ENCODE measurements at places on chromosomes 5 and 9.

DNA sequence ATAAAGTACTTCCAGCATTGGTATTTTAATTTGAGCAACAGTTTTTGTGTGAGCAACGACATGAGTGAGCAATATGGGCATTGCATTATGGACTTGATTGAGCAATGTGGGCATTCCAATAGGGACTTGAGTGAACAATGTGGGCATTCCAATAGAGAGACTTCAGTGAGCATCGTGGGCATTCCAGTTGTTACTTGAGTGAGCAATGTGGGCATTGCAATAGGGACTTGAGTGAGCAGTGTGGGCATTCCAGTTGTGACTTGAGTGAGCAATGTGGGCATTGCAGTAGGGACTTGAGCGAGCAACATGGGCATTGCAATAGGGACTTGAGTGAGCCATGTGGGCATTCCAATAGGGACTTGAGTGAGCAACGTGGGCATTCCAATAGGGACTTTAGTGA lies 52.2 kb downstream of the ZCCHC7 start:
- no peak for DNase-seq

DNA sequence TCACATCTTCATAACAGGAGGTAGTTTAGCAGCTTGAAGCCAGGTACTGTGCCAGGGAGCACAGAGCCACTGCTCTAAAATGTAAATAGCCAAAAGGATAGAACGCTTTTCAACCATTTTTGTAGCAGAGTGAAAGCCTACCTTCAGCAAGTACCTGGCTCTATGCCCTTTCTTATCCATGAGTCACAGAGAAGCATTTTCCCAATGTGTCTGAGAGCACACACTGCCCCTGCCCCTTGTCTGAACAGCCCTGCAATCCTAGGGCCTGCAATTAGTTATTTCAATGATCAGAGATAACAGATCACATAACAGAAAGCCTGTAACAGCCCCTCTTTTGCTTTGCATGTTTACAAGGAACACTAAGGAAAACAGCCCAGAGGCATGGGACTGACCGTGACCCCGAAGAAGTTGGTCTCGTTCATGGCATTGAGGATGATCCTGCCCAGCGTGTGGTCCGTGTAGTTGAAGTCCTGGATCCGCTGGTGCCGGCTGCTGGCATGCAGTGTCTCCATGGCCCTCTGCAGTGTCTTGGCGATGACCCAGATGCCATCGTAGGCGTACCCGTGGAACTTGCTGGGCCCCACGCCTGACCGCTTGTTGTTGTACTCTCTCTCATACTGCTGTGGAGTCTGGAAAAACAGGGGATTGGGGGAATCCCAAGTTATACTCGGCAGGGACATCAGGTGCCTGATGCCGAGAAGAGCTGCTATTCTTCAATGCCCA lies 198.3 kb upstream of the TBC1D2 start:
- DNase-seq: no peak

- no peak for DNase-seq
These were observed 65.5 kb upstream of the SMIM23 start for GRCh38 chr5:171720086-171720485.

- no peak for DNase-seq
These were observed 356.9 kb downstream of the SEMA5A start for GRCh38 chr5:9188956-9189355.

DNA sequence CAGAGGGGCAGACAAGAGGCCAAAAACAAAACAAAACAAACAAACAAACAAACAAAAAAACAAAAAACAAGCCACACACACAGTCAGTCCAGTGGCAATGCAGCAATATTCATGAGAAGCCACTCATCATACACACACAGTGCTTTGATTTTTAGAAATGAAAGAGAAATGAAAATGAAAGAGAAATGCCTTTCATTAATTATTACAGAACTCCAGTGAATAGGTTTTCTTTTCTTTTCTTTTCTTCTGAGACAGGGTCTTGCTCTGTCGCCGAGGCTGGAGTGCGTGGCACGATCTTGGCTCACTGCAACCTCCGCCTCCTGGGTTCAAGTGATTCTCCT lies 36.9 kb downstream of the SPRY4 start:
- DNase-seq: no peak

GRCh38 chr9:132825430-132825829 lies 52.7 kb downstream of the AK8 start:
- no peak for DNase-seq

DNA sequence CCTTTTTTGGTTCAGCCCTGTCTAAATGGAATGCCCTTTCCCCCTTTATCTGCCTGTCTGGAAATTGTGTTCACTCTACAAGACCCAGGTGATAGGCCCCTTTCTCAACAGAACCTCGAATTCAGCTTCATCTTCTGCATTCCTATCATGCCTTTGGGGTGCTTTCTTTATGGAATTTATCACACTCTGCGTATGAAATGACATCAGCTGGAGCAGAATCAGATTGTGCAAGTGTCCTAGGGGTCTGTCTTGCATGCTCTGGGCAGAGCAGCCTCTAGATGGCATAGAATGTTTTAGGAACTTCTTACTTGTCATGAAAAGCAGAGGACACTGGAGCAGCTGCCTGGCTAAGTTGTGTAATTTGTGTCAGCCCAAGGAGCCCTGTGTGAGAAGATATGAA lies 84.9 kb downstream of the ISL1 start:
- no peak for DNase-seq

DNA sequence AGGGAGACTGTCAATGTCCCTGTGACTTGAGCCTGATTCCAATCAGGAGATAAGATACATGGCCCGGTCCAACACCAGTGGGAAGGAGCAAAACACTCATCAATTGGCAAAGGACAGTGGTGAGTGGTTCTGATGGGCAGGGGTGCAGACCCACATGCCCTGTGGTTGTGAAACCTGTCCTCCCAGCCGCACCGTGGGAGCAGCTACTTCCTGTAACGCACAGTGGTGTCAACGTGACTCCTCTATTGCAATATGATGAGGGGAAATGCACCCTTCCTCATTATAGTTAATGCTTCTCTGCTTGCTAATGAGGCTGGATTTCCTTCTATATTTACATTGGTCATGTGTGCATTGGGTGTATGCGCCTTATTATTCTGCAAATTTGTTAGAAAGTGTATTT lies 223.0 kb downstream of the IRX1 start:
- DNase-seq: no peak

DNA sequence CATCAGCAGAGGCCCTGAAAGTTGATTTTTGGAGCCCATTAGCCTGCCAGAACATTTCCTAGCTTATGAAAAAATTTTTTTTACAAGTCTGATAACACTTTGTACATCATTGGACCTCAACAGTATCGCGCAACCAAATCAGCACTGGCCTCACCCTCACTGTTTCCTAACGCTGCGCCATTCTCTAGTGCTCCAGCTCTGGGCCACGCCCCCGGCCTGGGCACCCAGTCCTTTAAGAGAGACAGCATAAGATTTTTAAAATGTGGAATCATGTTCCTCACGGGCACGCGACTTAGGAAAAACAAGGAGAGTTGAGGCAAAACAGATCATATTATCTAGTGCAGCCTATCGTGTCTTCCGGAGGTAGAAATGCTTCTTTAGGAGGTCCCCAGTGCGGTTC lies 114.5 kb downstream of the BOD1 start:
- no peak for DNase-seq

DNA sequence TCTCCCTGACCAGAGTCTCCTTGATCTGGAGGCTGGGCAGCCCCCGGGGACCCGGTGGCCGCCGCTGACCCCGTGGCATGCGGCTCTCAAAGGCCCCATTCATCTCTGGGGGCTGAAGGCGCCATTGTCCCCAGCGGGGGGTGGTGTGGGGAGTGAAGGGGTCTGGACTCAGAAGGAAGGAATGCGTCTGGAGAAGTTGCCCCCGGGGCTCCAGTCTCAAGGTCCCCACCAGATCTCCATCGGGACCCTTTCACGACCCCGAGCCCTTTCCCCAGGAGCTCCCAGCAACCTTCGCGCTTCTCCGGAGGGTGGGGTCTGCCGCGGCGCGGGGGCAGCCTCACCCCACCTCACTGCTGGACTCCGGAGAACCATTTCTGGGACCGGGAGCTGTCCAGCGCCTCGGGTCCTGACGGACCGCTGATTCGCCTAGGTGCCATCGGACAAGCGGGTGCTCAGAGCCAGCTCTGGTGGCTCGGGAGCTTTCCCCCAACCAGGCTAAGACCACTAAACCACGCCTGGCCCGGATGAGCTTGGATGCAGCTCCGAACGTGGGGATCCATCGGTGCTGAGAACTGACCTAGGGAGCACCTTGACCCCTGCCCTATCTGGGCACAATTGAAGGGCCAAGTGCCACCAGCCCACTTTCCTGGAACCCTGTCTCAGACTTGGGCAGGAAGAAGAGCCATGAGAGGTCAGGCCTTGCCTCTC lies 5.1 kb upstream of the PCDH1 start:
- no peak for DNase-seq

DNA sequence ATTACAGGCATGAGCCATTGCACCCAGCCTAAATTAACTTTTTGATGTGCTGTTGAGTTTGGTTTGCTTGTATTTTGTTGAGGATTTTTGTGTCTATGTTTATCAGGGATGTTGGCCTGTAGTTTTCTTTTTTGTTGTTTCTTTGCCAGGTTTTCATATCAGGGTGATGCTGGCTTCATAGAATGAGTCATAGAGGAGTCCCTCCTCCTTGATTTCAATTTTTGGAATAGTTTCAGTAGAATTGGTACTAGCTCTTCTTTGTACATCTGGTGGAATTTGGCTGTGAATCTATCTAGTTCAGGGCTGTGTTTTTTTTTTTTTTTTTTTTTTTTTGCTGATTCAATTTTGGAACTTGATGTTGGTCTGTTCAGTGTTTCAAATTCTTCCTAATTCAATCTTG lies 1164.3 kb upstream of the DMAC1 start:
- no peak for DNase-seq

- no peak for DNase-seq
These were observed 410 bp downstream of the GLIPR2 start for GRCh38 chr9:36136894-36137391.

Data from PC-9 (cell line).